ENCODE measurements at places on chromosomes 7 and 10.

GRCh38 chr10:120630266-120630665 lies 173.2 kb downstream of the PLPP4 start:
- no peak for DNase-seq

DNA sequence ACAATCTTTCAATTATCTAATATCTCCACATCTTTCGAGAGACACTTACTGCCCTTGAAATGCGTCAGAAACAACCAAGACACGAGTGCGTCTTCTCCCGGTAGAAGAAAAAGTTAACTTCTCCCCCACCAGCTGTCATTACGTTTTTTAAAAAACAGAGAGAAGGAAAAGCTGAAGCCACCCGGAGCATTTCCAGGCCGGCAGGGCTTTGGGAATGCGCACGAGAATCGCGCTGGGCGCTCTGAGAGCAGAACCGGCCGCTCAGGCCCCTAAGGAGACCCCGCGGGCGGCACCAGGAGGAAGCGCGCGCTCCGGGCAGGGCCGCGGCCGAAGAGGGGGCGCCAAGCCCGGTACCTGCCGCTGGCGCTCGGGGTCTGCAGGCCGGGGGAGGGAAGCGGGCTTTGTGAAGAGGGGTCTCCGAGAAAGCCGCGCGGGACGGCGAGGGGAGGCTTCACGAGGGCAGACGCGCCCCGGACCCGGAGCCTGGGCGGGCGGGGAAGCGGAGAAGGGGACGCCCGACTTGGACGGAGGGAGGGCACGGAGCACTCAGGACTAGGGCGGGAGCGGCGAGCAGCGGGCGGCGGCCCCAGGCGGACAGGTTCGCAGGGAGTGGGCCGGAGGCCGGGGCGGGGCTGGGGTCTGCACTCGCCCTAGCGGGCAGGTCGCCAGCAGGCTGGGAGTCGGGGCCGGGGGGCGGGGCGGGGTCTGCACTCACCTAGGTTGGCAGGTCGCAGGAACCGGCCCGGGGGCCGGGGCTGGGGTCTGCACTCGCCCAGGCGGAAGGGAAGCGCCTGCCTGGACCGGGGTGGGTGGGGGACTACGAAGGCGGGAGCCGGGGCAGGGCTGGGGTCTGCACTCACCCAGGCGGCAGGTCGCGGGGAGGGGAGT lies 932 bp downstream of the ESYT2 start:
- DNase-seq = peak; percentile 55

- DNase-seq = no peak
Observed at GRCh38 chr10:25455980-25456567, 281.3 kb downstream of the GPR158 start.

- no peak for DNase-seq
Observed at GRCh38 chr7:159143780-159144757, 598 bp downstream of the VIPR2 start.

DNA sequence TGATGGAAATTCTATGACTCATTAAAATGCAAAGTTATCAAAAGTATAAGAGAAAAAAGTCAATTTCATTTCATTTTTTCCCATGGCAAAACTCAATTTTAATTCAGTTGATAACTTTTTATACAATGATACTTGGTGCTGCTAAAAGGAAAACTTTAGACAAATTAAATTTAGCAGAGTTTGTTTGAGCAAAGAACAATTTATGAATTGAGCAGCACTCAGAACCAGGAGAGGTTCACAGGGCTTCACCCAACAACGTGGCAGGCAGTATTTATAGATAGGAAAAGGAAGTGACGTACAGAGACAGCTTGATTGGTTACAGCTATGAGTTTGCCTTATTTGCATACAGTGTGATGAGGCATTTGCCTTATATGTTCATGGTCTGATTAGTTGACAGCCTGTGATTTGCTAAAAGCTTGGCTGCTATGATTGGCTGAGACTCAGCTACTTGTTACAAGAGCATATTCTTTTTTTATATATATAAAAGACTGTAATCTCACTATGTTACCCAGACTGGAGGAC lies 157.2 kb upstream of the CELF2 start:
- DNase-seq = no peak

DNA sequence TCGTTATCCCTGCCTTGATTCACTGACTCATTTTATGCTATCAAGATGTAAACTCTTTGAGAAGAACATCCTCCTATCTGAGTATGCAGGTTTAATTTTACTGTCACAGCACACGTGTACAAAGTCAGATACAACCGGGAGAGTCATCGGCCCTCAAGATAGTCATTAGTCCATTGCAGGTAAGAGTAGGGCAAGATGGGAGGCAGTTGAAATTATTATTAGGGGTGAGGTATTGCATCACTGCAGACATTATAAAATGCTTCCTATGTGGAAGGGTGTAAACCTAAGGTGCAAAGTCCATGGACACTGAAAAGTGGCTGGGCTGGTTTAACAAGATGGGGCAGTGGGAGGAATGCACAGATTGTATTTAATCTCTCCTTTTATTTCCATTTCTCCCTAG lies 113.7 kb downstream of the ARL4A start:
- no peak for DNase-seq

DNA sequence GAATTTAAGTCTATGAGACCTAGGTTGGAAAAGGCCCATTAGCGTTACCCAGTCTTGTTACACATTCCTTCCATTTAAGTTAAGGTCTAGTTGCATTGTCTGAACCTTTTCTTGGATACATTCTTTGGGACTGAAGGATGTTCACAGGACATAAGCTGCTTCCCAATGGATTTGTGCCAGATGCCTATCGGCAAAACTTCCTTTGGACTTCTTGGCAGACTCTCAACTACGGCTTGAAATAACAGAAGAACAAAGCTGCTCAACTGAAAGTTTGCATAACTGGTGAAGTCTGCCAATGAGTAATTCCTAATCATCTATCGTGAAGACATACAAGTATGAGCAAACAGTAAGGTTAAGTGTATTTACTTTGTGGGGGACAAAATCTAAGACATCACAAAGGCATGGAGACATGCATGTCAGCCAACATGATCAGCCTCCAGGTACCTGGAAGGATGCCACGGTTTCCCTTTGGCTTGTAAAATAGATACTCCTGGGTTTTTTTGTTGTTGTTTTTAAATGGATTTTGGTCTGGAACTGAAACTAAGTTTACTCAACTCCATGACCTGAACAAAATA lies 35.4 kb downstream of the MALSU1 start:
- DNase-seq = no peak

GRCh38 chr10:69181433-69181832 lies 1.4 kb downstream of the SUPV3L1 start:
- DNase-seq = no peak

DNA sequence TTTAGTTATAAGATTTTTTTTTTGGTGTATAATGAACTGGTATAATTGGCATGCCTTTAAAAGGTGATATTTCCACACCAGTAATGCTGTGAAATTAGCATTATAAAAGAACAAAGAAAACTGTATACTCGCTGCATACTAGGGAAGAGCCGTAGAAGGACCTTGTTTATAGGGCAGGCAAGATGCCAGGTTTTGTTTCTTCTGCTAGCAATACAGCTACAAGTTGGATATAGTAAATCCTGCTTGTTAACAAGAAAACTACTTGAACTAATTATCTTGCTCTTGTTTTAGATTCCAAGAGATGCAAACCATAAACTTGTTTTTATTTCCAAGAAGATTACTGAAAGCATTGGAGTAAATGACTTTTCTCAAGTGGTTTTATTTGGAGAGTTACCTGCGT lies 1.9 kb downstream of the DNAH11 start:
- DNase-seq = no peak

DNA sequence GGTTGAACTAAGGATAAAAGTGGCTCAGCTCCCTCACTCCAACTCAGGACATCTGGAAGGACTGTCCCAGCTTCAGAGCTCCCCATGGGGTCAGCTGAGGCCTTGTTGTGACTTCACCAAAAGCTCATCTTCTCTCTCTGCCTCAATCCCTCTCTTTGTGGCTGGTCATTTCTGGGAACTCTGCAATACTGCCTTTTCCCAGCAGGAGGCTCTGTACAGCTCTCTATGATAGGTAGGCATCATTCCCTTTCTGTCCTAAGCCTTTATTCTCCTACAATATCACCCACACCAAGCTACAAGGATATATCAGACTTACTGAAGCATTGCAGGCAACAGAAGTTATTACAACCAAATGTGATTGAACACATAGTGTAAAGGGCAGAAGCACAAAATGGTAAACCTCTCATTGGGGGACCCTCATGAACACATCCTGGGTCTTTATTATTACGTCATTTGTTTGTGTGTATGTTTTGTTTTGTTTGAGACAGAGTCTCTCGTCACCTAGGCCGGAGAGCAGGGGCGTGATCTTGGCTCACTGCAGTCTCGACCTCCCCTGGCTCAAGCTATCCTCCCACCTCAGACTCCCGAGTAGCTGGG lies 36.7 kb upstream of the PRPS1L1 start:
- no peak for DNase-seq

DNA sequence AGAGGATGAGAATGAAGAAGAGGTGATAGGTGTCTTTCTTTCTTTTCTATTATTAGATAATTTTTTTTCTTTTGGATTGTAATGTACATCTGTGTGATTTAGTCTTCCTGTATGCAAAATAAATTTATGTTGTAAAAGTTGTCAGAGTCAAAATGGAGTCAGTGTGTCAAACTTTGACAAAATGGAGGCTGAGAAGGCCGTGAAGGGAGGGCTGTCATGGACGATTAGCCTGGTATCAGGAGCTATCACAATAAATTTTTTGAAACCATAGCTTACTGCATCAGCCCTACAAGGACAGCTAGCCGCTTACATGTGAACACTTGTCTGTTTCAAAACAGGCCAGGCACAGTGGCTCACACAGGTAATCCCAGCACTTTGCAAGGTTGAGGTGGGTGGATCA lies 67.6 kb downstream of the EXOC6 start:
- DNase-seq = no peak

GRCh38 chr7:138170298-138170697 lies 94.0 kb downstream of the AKR1D1 start:
- DNase-seq = no peak

DNA sequence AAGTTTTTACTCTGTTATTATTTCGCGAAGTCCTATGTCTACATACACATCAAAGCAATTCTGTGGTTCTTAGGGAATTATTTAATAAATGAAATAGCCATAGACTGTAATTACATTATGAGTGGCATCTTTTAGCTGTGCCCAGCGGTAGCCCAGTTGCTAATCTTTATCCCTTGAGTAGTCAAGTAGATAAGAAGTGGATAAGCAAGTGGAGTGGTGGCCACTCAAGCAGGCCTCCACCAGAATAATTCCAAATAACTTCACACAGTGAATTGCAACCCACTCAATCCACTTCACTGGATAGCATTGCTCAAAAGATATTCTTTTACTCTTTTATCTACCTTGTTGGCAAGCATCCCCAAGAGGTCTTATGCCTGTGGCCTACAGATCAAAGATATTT lies 349.7 kb downstream of the AUTS2 start:
- DNase-seq = no peak

DNA sequence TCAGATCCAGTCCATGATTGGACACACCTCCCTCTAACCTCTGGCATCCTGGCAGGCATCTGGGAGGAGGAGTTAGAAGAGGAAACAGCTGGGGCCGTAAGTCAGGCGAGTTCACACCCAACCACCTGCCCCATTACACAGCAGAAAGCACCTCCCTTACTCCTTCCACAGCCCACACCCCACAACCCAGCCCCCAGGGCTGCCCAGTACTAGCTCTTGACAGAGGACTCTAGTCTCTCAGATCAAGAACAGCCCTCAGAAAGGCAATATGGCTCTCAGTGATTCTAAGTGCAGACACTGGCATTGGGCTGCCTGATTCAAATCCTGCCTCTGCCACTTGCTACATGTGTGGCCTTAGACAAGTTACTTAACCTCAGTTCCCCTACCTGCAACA lies 34.1 kb downstream of the KCNMA1 start:
- DNase-seq = no peak

DNA sequence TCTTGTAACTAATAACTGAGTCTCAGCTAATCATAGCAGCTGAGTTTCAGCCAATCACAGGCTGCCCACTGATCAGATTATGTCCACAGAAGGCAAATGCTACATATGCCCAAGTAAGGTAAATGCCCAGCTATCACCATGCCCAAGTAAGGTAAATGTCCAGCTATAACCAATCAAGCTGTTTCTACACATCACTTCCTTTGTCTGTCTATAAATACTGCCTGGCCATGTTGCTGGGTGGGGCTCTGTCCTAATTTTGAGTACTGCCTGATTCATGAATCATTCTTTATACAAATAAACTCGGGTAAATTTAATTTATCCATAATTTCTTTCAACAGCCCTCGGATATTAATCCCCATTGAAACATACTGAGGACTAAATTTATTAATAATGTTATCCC lies 312.4 kb downstream of the CACNA2D1 start:
- no peak for DNase-seq

- no peak for DNase-seq
Observed at GRCh38 chr10:20207653-20208052, 391.4 kb downstream of the PLXDC2 start.
